ENCODE measurements at places on chromosomes 16 and 17.
A peak's percentile ranks its signal among the peaks of the same experiment; 100 is the strongest.

DNA sequence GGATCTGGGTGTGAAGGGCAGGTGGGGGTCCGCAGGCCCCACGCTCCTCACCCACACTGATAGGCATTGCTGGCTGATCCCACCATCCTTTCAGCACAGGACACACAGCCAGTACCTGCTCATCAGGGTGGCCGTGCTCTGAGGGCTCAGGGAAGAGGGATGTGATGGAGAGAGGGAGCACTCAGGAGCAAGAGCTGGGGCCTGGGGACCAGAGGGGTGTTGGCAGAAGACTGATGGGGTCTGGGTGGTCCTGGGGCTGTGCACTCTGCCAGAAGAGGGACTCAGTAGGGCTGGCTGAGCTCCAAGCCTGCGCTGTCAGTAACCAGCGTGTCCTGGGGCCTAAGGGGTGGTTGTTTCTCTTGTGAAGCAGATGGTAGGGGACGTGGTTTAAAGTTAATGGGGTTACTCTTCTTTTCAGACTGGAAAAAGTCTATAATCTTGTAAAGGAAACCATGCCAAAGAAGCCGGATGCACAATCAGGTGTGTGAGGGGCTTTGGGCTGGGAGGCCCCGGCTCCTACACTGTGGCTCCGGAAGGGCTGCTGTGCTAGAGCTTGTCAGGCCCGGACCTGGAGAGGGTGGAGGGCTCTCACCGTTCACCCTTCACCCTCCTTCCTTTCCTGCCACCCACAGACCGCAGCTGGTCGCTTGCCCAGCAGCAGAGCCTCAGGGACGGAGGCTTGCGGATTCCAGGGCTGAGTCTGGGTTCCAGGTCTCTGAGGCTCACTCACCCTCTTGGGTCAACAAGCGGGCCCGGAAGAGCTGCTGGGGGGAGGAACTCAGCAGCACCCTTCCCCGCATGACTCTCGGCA lies 27.8 kb downstream of the POLR3E start:
- DNase-seq = peak; percentile 95

GRCh38 chr17:68456339-68457167 lies 743 bp downstream of the WIPI1 start:
- DNase-seq = peak; percentile 31

DNA sequence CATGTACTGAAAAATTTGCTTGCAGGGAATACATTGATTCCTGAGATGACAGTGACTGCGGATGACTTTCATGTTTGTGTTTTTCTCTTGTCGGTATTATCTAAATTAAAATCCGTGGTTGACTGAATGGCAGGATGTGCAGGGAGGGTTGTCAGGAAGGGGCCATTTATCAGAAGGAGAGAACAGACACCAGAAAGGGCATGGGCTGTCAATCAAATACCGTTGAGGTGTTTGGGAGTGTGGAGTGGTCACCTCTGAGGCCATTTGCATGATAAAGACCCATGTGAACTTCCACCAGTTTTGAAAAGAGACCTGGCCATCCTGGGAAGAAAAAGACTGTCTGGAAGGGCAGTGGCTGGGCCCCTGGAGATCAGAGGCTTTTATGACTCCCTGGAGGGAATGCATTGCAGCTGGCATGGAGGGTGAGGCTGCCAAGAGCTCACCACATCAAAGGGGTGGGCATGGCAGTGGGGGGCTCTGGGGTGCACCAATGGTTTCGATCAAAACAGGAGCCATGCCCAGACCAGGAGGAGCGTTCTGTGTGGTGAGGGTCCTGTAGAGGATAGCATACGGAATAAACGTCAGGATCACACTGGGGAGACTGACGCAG lies 67.1 kb downstream of the CYLD start:
- DNase-seq = no peak

- DNase-seq = peak; percentile 29
These were observed 13.3 kb downstream of the UTS2R start for GRCh38 chr17:82384730-82385481.

GRCh38 chr16:70478912-70479341 lies 24.5 kb downstream of the FCSK start:
- DNase-seq = no peak

- no peak for DNase-seq
These were observed 2.1 kb upstream of the MAF start for GRCh38 chr16:79602628-79603014.

- DNase-seq = no peak
These were observed 25.2 kb upstream of the CIBAR2 start for GRCh38 chr16:85137323-85138072.
